ENCODE measurements at places on chromosomes 6 and 20.

- no peak for DNase-seq
Observed at GRCh38 chr20:19815553-19815991, 57.5 kb downstream of the RIN2 start.

GRCh38 chr6:121442576-121442975, 7.1 kb downstream of the GJA1 start:
- DNase-seq: no peak

DNA sequence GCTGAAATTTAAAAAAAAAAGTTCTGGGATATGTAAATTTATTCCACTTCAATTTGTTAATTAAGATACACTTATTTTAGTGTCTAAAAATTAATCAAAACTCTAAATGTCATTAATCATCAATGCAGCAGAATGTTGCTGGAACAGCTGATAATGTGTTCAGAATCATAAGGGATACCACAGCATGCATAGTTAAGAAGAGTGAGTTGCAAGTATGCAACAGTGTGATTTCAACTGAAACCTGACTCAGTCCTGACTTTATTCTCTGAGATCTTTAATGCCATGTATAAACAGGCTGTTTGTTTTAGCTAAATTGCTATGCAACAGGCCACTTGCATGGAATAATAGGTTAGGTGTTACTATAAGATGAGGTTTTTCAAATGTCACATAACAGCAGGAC, 1.4 kb downstream of the GRIK2 start:
- no peak for DNase-seq

DNA sequence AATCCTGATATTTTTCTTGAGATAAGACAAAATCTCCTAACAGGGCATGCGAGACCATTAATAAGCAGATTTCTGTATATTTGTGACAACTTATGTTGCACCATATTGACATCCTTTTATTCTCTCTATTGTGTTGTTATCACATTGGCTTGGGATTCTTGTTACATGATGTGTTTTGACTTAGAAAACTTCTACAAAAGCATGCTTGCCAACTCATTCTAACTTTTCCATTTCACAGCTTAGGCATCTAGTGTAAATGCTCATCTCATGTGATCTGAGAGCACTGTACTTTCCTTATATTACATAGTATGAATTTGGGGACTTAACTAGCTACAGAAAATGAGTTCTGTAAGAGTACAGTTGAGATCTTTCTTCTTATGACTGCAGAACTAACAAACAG, 1040.7 kb upstream of the ADGRB3 start:
- no peak for DNase-seq

- no peak for DNase-seq
Observed at GRCh38 chr20:50107086-50107660, 5.8 kb downstream of the UBE2V1 start.

- DNase-seq: no peak
Observed at GRCh38 chr6:84743616-84744015, 20.8 kb downstream of the TBX18 start.

DNA sequence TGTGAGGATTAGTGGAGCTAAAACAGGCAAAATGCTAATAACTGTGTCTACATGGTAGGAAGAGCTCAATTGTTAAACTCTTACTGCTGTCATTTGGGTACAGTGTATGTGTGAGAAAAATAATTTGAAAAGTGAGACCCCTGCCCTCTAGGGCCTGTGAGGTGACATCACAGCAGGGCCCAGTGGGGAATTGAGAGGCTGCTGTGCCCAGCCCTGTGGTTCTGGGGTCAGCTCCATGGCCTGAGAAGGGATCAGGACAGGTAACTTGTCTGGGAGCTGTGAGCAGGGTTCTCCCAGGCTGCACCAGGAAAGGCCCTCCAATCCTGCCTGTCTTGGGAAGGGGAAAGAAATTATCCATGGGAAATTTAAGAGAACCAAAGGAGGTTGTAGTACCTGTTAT, 1.3 kb downstream of the SIRPB1 start:
- no peak for DNase-seq

GRCh38 chr6:89268776-89269175, 46.3 kb downstream of the GABRR2 start:
- no peak for DNase-seq

- DNase-seq: no peak
Observed at GRCh38 chr20:5191829-5192569, 65.2 kb downstream of the CDS2 start.
